T-helper 2 cell (primary cell): ENCODE measurements at places on chromosomes 5 and 9.

DNA sequence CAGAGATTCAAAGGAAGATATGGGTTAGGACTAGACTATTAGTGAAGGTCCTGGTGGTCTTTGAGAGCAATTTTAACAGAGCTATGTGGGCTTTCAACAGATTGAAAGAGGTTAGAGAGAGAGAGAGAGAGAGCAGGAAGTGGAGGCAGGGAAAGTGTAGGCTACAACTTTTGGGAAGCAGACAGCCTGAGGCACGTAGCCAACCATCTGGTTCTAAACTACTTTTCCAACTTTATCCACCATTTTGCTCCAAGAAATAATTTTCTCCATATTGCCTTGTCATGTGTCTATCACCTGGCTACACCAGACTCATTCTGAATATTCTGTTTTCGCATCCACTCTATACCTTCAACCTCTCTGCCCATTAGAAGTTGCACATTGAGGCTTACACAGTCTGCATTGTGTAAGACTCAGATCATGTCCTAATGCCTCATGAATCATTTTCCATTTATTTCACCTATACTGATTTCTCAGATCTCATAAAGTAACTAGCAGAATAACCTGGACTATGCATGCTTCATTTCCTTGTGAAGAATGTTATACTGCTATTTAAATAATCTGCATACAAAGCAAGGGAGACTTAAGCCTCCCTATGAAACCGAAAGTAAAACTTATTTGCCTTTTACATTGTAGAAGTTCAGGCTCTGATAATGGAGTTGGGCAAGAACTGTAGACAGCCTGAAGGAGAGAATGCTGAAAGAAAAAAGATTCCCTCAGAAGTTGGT is 235.6 kb downstream of the ELAVL2 start:
- DNase-seq: peak; percentile 3

DNA sequence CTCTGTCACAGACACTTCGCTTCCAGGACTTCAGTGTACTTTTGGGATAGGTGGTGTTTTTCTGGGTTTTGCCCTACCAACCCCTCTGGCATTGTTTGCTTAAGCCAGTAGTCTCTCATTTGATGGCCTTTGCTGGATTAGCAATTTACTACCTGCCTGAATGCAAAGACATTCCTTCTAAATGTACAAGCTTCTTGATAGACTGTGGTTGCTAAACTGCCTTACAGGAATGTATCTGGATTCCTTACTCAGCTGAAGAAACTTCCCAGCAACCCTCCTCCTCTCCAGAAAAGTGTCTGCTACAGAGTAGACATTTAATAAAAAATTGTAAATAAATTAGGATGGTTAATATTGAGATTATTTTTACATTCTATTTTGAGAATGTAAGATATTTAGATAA is 1916.7 kb downstream of the EFNA5 start:
- no peak for DNase-seq

DNA sequence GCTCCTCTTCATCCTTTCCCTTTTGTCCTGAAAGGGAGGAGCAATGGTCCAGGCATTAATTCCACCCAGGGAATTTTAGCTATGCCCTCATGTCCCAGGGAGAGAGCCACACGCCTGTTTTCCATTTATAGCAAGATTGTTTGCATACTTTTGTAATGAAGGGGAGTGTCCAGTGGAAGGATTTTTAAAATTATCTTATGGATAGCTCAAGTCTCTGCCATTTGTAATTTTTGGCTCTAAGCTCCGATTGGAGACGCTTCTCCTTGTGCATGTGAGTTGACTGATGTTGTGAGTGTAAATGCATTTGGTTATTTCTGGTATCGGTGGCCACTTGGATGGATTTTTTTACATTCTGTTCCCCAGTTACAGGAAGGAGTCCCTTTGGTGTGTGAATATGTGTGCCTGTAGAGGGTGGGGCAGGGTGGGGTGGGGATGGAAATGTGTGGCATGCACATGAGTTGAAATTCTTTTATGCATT is 7.2 kb upstream of the RPL26L1 start:
- no peak for DNase-seq

DNA sequence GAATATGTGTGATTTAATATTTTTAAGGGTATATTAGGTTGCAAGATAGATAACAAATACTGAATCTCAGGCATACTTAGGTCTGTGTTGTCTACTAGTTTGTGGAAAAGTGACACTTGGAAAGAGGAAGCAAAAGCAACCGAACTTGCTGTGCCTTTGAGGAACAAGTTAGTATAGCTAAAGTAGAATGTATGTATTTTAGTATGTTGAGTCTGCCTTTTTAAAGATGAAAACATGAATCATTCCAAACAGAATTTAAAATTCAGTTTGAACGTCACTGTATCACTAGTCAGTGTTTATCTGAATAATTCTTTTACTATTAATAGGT is 12.9 kb downstream of the TLE4 start:
- no peak for DNase-seq

DNA sequence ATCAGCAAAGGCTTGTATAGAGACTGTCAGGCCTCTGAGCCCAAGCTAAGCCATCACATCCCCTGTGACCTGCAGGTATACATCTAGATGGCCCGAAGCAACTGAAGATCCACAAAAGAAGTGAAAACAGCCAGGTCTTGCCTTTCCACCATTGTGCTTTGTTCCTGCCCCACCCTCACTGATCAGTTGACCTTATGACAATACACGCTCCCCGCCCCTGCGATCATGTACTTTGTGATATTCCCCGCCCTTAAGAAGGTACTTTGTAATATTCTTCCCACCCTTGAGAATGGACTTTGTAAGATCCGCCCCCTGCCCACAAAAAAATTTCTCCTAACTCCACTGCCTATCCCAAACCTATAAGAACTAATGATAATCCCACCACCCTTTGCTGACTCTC is 18.6 kb upstream of the NPM1 start:
- no peak for DNase-seq

GRCh38 chr5:36232533-36232932 is 9.2 kb downstream of the NADK2 start:
- no peak for DNase-seq

GRCh38 chr9:21527579-21527978 is 45.5 kb upstream of the IFNE start:
- no peak for DNase-seq

DNA sequence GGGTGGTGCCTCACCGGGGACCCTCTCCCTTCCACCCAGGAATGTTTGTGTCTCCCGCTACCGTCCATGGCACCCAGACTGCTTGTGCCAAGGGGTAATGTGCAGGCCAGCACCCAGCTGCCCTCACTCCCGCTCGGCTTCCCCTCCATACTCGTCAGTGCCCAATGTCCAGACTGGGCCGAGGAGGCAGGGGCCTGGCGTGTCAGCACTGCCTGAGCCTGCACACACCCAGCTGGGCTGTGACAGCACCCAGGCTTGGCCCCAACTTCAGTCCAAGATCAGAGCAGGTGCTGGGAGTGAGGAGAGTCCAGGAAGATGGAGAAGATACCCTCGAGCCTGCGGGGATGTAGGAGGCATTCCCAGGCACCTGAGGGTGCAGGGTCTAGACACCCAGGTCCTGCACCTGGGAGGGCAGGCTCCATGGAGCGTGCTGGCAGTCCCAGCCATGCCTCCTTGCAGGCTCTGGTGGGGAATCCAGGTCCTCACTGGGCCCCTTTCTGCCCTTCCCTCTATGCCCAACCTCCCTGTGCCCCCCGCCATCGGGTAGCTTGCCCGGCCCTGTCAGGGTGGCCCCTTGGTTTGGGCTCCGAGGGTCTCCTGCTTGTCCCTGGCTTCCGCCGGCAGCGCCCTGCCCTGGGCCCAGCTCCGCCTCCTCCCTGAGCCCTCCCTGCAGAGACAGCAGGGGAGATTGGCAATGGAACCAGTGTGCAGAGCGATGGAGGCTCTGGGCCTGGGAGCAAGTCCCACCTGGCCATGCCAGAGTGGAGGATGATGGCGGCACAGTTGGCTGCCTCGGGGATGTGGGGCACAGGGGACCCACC is 250.8 kb upstream of the EDIL3 start:
- no peak for DNase-seq

GRCh38 chr5:141778206-141778605 is 96.2 kb upstream of the ARAP3 start:
- no peak for DNase-seq

GRCh38 chr9:16653491-16654399 is 216.7 kb downstream of the BNC2 start:
- no peak for DNase-seq

DNA sequence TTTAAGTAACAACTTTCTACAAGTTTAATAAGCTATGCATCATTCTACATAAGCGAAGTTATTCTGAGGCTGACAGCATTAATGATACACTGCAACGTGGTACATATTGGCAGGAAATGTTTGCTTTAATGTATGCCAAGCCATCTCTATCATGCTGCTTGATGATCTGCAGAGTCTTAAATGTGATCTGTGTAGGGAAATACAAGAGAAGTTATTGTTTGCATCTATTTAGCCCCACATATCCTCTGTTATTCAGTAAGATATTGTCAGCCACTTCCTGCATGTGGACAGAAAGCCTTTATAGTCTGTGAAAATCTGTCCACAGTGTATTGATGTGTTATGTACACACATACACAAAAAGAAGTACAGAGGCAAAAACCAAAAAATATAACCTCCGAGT is 193.1 kb upstream of the FREM1 start:
- peak; percentile 7 for DNase-seq

- no peak for DNase-seq
Measured at GRCh38 chr9:105138306-105138801, 106.1 kb upstream of the SLC44A1 start.

- peak; percentile 14 for DNase-seq
Measured at GRCh38 chr9:304519-305185, 90.0 kb downstream of the DOCK8 start.

DNA sequence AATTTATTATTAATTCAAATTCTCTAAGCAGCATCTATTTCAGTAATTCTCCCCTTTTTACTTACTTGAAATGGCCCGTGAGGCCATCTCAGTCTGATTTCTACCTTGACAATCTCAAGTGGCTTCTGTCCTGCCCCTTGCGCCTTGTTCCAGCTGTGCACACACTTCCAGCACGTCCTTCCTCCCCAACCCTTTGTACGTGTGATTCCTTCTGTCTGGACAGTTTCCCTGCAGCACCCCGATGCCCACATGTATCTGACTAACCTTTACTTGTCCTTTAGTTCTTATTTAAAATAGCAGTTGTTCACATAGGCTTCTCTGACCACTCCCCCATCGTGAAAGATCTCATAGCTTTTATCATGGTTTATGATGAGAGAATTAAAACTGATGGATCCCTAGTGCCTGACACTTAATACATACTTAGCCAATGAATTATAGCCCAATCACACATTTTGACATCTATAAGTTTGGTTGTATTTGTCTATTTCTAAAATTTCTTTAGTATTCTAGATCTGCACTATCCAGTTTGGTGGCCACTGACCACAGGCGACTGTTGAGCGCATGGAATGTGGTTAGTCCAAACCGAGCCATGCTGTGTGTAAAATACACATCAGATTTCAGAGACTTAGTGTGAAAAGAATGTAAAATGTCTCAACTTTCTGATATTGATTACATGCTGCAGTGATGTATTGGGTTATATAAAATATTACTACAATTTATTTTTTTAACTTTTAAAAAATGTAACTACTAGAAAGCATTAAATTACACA is 14.3 kb downstream of the ZBTB34 start:
- no peak for DNase-seq

GRCh38 chr5:53908757-53909156 is 348.3 kb downstream of the NDUFS4 start:
- DNase-seq: no peak

- DNase-seq: no peak
Measured at GRCh38 chr9:13069498-13069897, 210.0 kb downstream of the MPDZ start.

DNA sequence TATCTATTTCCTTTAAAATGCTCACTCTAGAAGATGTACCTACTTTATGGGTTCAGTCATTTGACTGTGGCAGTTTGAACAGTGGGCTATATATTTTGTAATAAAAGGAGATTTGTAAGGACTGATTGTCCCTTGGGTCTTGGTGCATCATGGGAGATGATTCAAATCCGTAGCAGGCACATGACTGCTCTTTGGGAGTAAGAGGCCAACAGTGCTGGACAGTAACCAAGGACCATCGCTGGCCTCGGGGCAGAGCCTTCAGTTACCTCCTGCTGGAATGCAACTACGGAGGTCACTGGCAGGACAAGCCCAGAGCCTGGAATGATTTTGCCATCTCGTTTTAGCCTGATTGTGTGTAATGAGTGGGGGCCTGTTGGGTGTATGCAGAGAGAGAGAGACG is 7.0 kb upstream of the MAMDC2 start:
- DNase-seq: no peak

DNA sequence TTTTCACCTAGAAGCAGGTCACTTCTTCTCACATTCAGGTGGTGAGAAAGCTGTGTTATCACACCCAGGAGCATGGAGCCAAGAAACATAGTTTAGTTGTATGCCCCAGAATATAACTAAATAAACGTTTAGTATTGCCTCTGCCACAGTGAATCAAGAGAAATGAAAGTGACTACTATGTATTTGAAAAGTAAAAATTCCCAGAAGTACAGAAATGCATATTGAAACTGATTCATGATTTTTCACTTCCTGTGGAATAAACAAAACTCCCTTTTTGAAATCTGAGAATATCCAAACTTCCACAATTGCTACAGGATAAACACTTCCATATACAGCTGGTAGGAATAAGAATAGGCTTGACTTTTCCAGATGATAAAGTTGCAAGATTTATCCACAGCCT is 15.3 kb upstream of the NINJ1 start:
- DNase-seq: no peak

DNA sequence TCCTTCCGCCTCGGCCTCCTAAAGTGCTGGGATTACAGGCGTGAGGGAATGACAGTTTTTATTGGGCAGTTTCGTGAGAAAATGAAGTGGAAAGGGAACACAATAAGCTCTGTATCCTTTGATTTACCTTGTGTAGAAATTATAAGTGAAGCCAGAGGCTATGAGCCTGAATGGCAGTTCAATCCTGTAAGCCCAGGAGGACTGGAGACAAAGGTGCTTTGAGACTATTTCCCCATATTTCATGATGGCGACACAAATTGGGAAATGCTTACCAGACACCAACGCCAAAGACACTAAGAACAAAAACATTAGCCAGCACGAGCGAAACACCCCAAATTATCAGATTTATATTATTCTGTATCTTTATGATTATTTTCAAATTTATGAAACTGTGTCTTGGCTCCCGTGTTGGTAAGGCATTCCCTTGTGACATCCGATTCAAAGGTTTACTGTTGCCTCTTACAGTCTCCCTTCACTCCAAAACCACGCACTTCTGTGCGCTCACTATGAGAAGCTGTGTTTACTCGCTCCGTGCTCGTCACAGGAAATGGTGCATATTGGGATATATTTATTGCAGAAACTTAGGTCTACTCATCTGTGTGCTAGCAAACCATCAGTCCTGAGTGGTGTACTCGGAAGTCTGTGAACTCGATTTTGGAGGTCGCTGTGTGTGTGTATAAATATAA is 73.9 kb downstream of the SH3PXD2B start:
- DNase-seq: no peak

GRCh38 chr5:174427304-174427703 is 297.1 kb upstream of the MSX2 start:
- DNase-seq: no peak

- no peak for DNase-seq
Measured at GRCh38 chr5:178273665-178274541, 41.3 kb upstream of the PHYKPL start.

DNA sequence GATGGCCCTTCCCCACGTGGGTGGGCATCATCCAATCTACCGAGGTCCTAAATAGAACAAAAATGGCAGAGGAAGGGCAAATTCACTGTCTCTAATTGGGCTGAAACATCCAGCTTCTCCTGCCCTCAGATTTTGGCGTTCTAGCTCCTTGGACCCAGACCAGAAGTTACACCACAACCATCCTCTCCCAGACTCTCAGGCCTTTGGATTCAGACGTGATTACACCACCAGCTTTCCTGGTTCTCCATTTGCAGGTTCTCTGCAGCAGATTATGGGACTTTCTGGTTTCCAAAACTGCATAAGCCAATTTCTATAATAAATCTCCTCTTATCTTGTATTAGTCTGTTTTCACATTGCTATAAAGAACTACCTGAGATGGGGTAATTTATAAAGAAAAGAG is 73.6 kb upstream of the STARD4 start:
- no peak for DNase-seq
